ENCODE measurements at places on chromosomes 3 and 15. TPM values are rescaled to one million over a fixed set of nuclear protein-coding genes. Genes with fewer than 3 reads are reported as not detected.

ANAPC13 gene
- total RNA-seq: 39.1 TPM

ALDH1L1 gene
- 2.8 TPM for total RNA-seq

CEP19 gene
- total RNA-seq: 5.6 TPM

TIGIT gene
- not detected for total RNA-seq

STRIT1 gene
- not detected for total RNA-seq

GLDN gene
- total RNA-seq: 2.2 TPM

GPR149 gene
- 1.9 TPM for total RNA-seq

SEMA6D gene
- 85.1 TPM for total RNA-seq

Data from parietal lobe (tissue), 2 donors.